ENCODE measurements at places on chromosomes 5 and 9. TPM values are rescaled to one million over a fixed set of nuclear protein-coding genes. Genes with fewer than 3 reads are reported as not detected.

- H3K36me3 ChIP-seq, result no peaks in the 10 kb centered on the region
- H3K27ac ChIP-seq, result no peak overlapping the region
- no peaks in the 10 kb centered on the region for H3K4me1 ChIP-seq
These were observed 19.2 kb downstream of the NIPAL4 start for GRCh38 chr5:157479166-157479565.

DNA sequence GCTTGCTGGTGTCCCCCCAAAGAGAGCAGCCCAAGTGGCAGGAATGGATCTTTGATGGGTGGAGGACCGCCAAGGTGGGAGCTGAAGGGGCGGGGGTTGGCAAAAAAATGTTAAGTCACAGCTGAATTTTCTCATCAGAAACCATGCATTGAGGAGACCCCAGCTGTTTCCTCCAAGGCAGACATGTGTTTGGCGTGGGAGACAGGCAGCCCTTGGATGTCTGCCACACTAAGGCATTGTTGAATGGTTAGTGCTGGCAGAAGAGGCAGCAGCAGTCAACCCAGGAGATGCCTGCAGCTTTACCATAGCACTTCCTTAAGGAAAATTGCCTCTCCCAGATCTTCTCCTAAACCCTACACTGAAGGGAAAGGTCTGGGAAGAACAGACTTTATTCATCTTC is 394.9 kb upstream of the CD180 start:
- H3K4me1 ChIP-seq, result no peaks in the 10 kb centered on the region
- H3K36me3 ChIP-seq, result no peaks in the 10 kb centered on the region
- no peak overlapping the region for H3K27ac ChIP-seq
- H3K27me3 ChIP-seq, result no peaks in the 10 kb centered on the region

DNA sequence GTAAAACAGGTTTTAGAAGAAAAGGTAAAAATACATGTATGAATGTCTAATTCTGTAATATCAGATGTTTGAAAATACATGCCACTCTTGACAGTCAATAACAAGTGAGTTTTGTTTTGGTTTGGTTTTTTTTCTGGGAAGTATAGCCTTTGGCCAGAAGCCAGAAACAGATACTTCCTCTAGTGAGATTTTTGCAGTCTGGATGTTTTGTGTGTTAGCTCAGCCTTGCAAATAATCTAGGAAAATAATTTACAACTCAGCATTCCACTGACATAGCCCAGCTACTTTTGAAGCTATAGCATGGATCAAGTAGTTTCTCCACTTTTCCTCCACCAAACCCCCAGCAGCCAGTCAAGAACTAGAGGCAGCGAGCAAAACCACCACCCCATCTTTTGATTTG is 56.7 kb downstream of the SLC1A1 start:
- H3K36me3 ChIP-seq, result no peaks in the 10 kb centered on the region
- H3K4me3 ChIP-seq, result no peak overlapping the region
- peaks cover 40% of the 10 kb centered on the region for H3K4me1 ChIP-seq
- H3K27ac ChIP-seq, result peak overlapping the region; percentile 55
- peak; percentile 87 for DNase-seq
- no peaks in the 10 kb centered on the region for H3K27me3 ChIP-seq

DNA sequence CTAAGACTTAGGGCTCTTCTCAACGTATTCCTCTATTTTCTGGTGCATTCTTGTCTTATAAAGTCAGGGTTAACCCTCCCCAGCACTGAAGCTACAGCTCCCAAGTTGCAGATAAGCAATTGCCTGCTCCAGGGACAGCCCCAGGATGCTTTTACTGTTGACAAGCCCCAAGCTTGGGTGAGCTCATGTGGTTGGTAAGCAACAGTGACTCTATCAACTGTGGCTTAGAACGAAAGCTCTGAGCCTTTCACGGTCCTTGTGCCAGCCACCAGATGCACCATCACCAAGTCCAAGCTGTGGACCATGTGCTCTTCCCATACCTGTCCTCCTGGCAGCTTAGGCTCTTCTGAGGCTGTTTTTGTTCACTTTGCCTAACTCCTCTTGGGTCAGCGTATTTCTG is 13.5 kb downstream of the ADRB2 start:
- no peaks in the 10 kb centered on the region for H3K27me3 ChIP-seq
- H3K4me3 ChIP-seq, result no peak overlapping the region

DNA sequence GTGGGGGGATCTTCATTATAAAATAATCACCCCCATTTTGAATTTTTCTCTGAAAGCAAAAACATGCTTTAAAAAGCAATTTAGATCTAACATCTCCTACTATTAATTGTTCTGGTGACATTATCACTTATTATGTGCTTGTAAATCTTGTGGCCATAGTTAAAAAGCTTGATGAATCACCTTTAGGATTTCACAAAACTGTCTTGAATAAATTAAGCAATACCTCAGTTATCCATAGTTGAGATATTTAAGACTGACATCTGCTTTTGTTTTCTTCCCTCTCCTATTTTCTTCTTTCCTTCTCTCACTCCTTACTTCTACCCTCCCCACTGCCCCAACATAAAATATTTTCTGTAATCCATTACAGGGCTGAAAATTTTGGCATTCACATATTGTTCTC is 84.8 kb downstream of the SLC1A3 start:
- H3K4me1 ChIP-seq, result no peaks in the 10 kb centered on the region
- H3K27ac ChIP-seq, result no peak overlapping the region
- H3K36me3 ChIP-seq, result no peaks in the 10 kb centered on the region
- H3K27me3 ChIP-seq, result peaks cover 3% of the 10 kb centered on the region
- DNase-seq, result no peak

PCDHGA3 gene
- total RNA-seq, result 1.2 TPM

SV2C gene
- 0.07 TPM for total RNA-seq

DNA sequence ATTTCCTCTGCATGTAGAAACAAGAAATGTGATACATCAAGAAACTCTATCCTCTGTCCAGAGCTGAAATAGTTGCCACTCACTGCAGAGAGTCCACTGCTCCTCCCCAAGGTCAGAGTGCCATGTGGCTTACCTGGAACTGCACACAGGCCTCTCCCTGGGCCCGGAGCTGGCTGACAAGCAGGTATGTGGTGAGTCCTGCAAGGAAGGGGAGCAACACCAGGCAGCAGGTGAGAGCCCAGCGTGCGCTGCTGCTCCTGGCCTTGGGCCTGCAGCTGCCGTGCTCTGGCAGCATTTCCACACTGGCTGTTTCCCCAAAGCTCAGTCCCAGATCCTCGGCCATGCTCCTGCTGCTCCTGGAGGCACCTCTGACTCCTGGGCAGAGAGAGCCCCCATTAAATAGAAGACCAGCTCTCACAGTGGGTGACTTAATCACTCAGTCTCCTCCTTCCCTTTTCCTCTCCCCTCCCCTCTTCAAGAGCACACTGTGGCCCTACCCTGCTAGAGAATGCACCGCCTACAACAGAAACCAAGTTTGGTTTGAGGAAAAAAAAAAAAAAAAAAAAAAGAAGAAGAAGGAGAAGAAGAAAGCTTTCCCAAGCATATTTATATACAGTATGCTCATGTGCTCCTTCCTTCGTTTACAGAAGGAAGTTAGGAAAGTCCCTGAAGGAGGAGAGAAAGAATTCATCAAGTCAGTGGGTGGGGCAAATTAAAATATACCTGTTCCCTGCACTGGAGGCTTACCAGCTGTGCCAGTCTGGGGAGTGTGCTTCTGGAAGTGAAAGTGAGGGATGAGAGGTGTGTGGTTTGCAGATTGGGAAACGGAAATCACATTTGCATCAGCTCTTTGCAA is at the start of gene TNFSF15:
Gene TNFSF15, minus strand, starts transcription at position 370 of the 856 bp plus-strand sequence. Its CDS starts 27 bp downstream, at position 343.
- no peaks in the 10 kb centered on the region for H3K27me3 ChIP-seq
- H3K4me3 ChIP-seq, result peak within 1 kb of the TSS; percentile 57
- peak; percentile 68 for DNase-seq
- H3K27ac ChIP-seq, result peak within 1 kb of the TSS; percentile 64
- H3K36me3 ChIP-seq, result no peaks in the 10 kb centered on the region

- no peaks in the 10 kb centered on the region for H3K36me3 ChIP-seq
- no peak overlapping the region for H3K27ac ChIP-seq
- peak overlapping the region; percentile 43 for H3K4me3 ChIP-seq
- no peaks in the 10 kb centered on the region for H3K27me3 ChIP-seq
- DNase-seq, result no peak
- H3K4me1 ChIP-seq, result peaks cover 18% of the 10 kb centered on the region
These were observed 450 bp upstream of the ARHGEF39 start for GRCh38 chr9:35665471-35665818.

DNA sequence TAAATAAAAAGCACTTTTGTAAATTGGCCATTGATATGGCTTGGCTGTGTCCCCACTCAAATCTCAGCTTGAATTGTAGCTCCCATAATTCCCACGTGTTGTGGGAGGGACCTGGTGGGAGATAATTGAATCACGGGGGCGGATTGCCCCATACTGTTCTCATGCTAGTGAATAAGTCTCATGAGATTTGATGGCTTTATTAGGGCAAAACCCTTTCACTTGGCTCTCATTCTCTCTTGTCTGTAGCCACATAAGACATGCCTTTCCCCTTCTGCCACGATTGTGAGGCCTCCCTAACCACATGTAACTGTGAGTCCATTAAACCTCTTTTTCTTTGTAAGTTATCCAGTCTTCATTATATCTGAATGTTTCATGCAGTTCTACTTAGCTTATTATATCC is 153.2 kb downstream of the TARS1 start:
- no peaks in the 10 kb centered on the region for H3K36me3 ChIP-seq
- H3K4me1 ChIP-seq, result no peaks in the 10 kb centered on the region
- DNase-seq, result no peak

DNA sequence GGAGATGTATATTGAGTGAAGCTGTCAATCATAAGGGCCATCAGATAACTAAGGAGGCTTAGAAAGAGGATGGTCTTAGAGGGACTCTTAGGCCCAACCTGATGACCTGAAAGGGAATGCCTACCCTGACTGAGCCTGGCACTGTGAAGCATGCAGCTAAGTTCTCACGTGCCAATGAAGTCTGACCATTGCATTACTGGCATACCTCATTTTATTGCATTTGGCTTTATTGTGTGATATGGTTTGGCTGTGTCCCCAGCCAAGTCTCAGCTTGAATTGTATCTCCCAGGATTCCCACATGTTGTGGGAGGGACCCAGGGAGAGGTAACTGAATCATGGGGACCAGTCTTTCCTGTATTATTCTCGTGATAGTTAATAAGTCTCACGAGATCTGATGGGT is 421.6 kb upstream of the SGCD start:
- H3K27ac ChIP-seq, result no peak overlapping the region
- H3K4me1 ChIP-seq, result no peaks in the 10 kb centered on the region

- H3K27me3 ChIP-seq, result no peaks in the 10 kb centered on the region
- H3K4me1 ChIP-seq, result no peaks in the 10 kb centered on the region
- no peak for DNase-seq
- no peaks in the 10 kb centered on the region for H3K36me3 ChIP-seq
- H3K27ac ChIP-seq, result no peak overlapping the region
These were observed 946.0 kb downstream of the NR2F1-AS1 start for GRCh38 chr5:92635001-92635461.

- DNase-seq, result no peak
- H3K27ac ChIP-seq, result no peak overlapping the region
- no peaks in the 10 kb centered on the region for H3K27me3 ChIP-seq
- no peaks in the 10 kb centered on the region for H3K36me3 ChIP-seq
- H3K4me3 ChIP-seq, result no peak overlapping the region
These were observed 6.2 kb downstream of the KCNV2 start for GRCh38 chr9:2723376-2724065.

DNA sequence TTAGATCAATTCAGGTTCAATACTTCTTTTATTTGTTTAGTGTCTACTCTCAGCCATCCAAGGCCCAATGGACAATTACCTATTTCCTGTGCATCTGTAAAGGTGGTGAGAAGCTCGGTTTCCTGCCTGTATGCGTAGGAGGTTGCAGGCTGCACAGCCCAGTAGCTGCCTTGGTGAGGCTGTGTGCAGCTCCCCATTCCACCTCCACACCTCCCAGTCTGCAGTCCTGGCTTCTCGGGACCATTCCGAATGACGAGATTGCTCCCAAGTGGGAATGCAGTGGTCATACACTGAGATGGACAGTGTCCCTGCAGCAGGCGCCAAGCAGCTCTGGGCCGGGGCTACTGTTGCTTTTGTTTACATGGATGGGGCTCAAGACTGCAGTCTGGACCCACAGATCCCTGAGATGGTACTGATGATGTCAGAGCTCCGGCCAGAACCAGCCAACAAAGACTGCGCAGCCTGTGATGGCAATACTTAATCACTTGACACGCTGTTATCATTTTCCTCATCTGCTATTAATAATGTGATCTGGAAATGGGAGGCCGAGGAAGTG is 206.1 kb upstream of the IRX1 start:
- H3K4me3 ChIP-seq, result no peak overlapping the region
- H3K27me3 ChIP-seq, result no peaks in the 10 kb centered on the region
- no peak overlapping the region for H3K27ac ChIP-seq

DNA sequence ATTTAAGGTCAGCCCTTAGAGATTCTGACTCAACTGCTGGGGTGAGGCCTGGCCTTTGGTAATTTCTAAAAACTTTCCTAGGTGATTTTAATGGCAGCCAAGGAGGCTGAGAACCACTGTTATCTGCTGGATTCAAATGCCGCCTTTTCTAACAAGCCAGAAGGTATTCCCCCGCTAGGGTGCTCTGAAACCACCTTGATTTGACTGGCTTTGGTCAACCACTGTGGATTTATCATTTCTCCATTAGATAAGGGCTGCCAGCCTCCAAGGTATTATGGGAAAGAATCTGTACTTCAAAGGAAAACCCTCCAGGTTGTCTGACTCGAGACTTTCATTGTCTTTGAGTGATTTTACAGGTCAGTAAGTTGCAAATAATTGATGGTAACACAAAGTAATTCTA is 4.3 kb downstream of the ANXA6 start:
- H3K4me3 ChIP-seq, result no peak overlapping the region
- no peak for DNase-seq
- no peaks in the 10 kb centered on the region for H3K36me3 ChIP-seq
- no peak overlapping the region for H3K27ac ChIP-seq

DNA sequence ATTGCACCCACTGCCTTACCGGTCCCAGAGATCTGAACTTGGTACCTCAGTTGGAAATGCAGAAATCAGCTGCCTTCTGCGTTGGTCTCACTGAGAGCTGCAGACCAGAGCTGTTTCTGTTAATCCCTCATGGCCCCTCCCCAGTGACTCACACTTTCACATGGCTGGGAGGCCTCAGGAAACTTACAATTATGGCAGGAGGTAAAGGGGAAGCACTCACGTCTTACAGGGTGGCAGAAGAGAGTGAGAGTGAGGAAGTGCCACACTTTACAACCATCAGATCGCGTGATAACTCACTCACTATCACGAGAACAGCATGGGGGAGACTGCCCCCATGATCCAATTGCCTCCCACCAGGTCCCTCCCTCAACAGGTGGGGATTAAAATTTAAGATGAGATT is 648.5 kb downstream of the MTRR start:
- H3K36me3 ChIP-seq, result no peaks in the 10 kb centered on the region
- no peaks in the 10 kb centered on the region for H3K4me1 ChIP-seq
- no peak overlapping the region for H3K4me3 ChIP-seq
- no peaks in the 10 kb centered on the region for H3K27me3 ChIP-seq
- no peak overlapping the region for H3K27ac ChIP-seq

DDX4 gene
- total RNA-seq, result not detected

All from endothelial cell of umbilical vein (primary cell).